ENCODE measurements at places on chromosomes 2 and 18.

- DNase-seq, result no peak
These were observed 112.3 kb downstream of the RAB3GAP1 start for GRCh38 chr2:135164431-135164830.

GRCh38 chr2:28209261-28209691, 183.4 kb upstream of the FOSL2 start:
- DNase-seq, result no peak

DNA sequence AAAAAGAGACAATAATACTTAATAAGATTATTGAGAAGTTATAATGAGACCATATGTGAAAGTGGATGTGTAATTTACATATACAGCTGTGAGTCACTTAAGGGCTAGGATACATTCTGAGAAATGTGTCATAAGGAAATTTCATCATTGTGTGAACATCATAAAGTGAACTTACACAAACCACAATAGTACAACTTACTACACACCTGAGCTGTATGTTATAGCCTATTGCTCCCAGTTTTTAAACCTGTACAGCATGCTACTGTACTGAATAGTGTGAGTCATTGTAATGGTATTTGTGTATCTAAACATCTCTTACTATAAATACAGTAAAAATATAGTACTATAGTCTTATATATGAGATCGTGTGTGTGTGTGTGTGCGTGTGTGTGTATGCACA, 1420.3 kb upstream of the PIK3C3 start:
- DNase-seq, result no peak

DNA sequence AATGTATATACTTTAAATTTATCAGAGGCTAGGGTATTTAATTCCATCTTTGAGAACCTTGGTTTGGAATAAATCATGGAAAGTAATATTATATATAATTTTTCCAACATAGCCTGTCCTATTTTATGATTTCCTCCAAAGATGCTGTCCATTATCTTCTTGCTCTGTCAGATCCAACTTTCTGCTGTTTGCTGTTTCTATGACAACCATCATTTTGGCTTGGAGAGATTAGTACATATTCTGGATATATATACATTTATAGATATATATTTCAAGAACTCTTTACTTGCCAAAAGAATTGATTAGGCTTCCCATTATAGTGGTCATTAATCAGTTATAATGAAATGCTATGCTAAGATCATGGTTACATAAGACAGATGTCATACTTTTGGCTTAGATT, 31.3 kb downstream of the CSRNP3 start:
- DNase-seq, result no peak

GRCh38 chr2:164427111-164427510, 194.2 kb downstream of the GRB14 start:
- no peak for DNase-seq

DNA sequence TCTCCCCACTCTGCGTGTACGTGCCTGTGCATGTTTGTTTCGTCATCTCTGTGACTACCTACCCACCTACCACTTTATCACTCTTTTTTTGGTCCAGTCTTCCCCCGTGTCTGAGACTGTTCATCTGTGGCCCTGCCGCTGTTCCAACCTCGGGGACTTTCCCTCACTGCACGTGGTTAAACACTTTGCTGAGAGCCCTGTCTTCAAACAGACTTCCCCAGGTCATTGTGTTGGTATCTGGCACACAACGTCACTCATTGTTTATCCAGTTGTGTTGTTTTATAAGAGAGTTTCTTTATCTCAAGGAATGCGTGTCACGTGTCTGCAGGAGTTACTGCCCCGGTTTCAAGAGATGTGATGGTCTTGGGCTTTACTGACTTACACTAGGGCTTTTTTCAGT, 262.0 kb upstream of the RASGRP3 start:
- DNase-seq, result no peak

Data from upper lobe of left lung (tissue), 6 donors.